B cell (primary cell): ENCODE measurements at places on chromosomes 13 and 19. TPM values are rescaled to one million over a fixed set of nuclear protein-coding genes. Genes with fewer than 3 reads are reported as not detected.
A peak's percentile ranks its signal among the peaks of the same experiment; 100 is the strongest.

GRCh38 chr13:27826379-27827353, 34.4 kb downstream of the GSX1 start:
- peak; percentile 79 for DNase-seq

DNA sequence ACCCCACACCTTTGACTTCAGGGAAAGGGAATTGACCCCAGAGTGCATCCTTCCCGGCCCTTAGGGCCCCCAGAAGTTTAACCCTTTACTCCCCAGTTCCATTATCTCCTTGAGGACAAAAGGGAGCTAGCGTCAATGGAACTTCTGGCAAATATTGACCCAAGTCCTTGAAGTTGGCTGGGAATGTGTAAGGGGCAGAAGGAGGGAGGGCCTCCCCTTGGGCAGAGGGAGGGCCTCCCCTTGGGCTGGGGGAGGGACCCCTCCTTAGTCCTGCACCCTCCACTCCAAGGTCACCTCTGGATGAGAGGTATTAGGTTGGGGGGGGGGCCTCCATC, 3.0 kb upstream of the TMEM59L start:
- no peak for DNase-seq

DNA sequence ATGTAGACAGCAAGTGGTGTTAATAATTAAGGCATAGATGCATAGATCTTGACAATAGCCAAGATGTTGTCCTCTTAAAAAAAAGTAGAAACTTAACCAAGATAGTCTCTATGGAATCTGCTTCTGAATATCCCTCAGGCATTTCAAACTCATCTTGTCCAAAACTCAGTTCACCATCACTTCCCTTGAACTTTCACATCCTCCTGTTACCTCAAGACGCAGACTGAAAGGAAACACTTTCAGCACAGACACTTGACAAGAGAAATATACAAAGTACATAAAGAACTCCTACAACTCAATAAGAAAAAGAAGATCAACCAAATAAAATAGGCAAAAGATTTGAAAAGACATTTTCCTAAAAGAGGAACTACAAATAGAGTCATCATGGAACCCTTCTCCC, 451.1 kb downstream of the FOXO1 start:
- DNase-seq = no peak

DNA sequence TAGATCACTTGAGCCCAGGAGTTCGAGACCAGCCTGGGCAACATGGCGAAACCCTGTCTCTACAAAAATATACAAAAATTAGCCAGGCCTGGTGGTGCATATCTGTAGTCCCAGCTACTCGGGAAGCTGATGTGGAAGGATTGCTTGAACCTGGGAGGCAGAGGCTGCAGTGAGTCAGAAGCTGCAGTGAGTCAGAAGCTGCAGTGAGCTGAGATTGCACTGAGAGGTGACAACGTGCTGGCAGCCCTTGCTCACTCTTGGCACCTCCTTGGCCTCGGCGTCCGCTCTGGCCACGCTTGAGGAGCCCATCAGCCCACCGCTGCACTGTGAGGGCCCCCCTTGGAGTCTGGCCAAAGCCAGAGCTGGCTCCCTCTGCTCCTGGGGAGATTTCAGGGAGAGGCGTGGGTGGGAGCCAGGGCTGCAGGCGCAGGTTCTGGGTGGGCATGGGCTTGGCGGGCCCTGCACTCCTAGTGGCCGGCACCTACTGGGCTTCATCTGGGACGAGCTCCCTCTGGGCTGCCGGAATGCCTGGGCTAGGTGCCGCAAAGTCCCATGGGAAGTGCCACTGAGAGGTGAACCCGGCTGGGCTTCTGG, 39.5 kb upstream of the RPL21 start:
- DNase-seq = no peak

- no peak for DNase-seq
Observed at GRCh38 chr19:2867025-2867991, at the start of gene ZNF556. Gene ZNF556, plus strand, starts transcription at chr19:2867335. Its CDS starts 87 bp downstream, at chr19:2867422.

DNA sequence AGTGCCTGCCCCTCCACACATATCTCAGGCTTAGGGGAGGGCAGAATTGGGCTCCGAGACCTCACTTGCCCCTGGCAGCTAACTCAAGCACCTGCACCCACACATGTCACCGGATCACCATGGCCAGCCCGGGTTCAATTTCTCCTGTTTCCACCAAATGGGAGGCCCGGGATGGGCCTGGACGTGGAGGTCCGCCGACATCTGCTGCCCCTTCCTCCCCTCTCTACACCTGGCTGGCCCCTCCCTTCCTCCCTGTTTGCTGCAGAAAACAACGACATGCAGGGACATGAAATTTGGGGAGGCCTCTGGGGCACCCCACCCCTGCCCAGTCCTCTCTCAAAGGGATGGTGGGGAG, 1.3 kb downstream of the PRKD2 start:
- no peak for DNase-seq

- DNase-seq = no peak
Observed at GRCh38 chr19:32675720-32676185, at the start of gene RGS9BP. Gene RGS9BP, plus strand, starts transcription at chr19:32675848. Its CDS starts 416 bp downstream, at chr19:32676264.

DNA sequence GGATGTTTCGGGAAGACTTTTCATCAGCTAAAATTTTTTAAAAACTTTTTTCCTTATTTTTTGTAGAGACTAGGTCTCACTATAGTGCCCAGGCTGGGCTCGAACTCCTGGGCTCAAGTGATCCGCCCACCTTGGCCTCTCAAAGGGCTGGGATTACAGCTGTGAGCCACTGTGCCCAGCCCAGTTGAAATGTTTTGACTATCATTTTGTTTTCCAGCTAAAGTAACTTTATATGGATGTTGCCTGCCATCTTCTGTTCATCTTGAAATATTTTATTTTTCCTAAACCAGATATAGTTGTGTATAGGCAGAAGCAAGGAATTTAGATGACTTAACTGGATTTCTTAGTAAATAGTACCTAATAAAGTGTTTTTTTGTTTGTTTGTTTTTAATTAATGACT, 7.0 kb downstream of the CAB39L start:
- DNase-seq = no peak

DNA sequence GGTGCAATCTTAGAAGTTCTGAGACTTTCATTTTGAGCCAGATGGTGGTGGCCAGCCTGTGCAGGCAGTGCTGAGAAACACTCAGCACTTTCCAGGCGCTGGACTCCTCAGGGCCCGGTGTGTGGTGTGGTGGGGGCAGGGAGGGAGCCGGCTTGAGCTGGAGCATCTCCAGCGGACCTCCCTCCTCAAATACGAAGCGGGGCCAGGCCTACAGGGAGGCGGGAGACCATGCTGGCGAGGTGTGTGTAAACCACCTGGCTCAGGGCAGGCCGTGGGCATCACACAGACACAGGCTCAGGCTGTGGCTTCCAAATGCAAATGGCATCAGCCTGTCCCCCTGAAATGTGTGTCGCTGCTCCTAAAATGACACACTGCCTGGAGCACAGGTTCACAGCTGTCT, 33.3 kb upstream of the RANBP3 start:
- DNase-seq = no peak

DNA sequence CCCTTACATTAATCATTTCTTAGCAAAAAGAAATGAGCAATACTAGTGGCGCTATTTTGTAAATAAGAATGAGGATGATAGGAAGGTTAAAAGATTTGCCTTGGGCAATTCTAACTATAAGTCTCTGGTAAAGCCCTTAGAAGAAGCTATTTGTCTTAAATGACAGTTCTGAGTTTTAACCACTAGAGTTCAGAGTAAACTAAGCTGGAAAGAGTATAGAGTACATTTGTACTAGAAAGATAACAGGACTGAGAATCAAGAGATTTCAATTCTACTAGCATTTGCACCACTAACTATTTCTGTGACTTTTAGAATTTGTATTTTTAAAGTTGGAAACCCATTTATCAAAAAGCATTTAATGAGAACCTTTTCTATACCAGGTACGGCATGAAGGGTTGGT, 750.3 kb downstream of the OLFM4 start:
- DNase-seq = no peak

- no peak for DNase-seq
Observed at GRCh38 chr13:24215732-24216131, 55.2 kb downstream of the SPATA13 start.

- no peak for DNase-seq
Observed at GRCh38 chr19:6724631-6725492, 4.4 kb upstream of the C3 start.

GRCh38 chr13:112902101-112902651, 66.8 kb upstream of the MCF2L start:
- no peak for DNase-seq

DNA sequence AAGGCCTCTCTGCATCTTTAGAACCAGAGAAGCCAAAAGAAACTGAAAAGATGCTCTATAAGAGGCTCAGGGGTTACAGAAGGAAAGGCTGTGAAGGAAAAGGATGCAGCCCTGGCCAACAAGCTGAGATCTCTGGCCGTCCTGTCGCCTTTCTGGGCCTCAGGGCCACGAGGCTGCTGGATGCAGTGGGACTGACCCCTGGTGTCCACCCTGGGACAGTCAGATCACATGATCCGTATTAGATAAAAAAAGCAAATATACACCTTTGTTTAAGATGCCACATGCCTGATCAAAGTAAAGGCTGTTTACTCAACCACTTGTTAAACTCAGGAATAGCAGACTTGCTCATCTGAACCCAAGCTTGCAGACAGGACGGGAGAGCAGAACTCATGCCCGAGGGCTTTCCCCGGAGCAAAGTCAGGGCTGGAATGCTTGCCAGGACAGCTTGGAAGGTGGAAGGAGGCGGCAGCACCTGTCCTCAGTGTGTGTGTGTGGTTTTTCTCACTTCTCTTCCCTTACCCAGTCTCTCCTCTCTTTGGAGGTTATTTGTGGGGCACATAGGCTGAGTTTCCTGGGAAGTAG, 206.5 kb upstream of the TSHZ3 start:
- no peak for DNase-seq

DNA sequence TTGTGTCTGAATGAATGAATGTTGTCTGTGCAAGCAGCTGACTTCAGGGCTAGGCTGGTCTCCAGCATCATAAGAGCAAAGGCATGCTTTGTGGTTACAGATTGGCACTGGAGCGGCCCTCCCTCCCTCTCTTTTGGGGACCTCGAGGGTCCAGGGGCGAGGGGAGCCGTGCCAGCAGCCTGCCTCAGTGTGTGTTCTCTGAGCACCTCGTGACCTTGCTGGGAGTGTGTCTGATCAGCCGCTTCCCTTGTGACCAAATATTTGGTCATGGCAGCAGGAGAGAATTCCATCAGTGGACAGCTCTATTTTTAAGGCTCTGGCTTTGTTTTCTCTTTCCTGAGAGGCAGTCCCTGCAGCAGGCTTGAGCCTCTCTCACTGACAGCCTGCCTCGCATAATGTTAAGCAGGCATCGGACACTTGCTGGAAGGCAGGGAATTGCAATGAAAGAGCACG, 329.7 kb downstream of the UQCRFS1 start:
- no peak for DNase-seq

DNA sequence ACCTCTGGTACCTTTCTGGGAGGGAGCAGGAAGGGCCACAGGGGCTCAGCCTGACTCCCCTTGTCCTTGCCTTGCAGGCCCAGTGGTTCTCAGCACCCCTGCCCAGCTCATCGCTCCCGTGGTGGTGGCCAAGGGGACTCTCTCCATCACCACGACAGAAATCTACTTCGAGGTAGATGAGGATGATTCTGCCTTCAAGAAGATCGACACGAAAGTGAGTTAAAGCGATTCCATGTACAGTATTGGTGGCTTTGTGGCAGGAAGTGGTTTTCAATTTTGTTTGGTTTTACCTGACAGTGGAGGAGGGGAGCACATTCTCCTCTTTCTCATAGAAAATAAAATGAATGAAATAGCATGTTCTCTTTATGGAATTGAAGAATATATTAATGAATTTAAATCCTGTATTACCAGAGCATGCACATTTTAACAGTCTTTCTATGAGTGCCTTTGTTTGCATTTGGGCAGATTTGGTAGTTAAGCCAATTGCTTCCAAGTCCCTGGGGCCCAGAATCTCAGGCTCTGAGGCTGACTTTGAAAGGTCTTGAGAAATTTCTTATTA, 4.1 kb downstream of the MAB21L1 start:
- no peak for DNase-seq

DNA sequence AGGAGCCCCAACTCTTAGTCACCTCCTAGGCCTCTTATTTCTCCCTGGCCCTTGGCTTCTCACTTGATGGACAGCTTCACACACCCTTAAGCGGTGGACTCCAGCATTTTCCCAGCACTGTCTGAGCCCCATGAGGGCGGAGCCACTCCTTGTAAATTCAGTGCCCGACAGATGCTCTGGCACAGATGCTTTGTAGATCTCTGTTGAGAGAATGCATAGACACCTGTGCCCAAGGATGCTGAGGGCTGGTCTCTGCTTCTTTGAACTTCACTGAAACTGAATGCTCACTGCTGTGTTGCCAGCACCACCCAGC, 3.3 kb downstream of the SYCN start:
- DNase-seq = no peak

DNA sequence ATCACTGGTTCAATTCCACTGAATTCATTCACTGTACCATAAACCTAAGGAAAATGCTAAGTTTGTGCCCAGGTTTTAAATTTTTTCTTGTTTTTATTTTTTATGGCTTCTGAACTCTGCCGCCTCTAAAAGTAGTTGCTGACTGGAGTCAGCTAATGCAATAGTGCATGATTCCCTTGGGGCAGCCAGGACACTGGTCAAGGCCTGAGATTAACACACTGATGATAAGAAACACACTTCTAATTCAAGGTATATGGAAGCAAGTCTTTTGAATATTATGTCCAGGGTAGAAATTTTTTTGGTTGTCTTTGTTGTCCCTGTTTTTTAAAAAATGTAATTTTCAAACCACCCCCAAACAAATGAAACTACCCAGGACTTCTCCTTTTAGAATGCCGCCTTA, 72.2 kb downstream of the CDADC1 start:
- DNase-seq = no peak

- DNase-seq = no peak
Observed at GRCh38 chr13:85427416-85427815, 371.8 kb downstream of the SLITRK6 start.

GRCh38 chr19:55811340-55811739, 20.5 kb downstream of the NLRP11 start:
- DNase-seq = no peak

C19orf67 gene
- not detected in 2 replicates for polyA plus RNA-seq

FLT1 gene
- 1.1 and 1.2 TPM in 2 replicates for polyA plus RNA-seq

TUBA3C gene
- polyA plus RNA-seq = not detected in 2 replicates

ACP7 gene
- not detected in 2 replicates for polyA plus RNA-seq

CCDC70 gene
- polyA plus RNA-seq = not detected in 2 replicates

CYP4F3 gene
- 0.03 TPM in 1 of 2 replicates, not detected in the other for polyA plus RNA-seq

TMEM147 gene
- 61.6 and 68.9 TPM in 2 replicates for polyA plus RNA-seq

ATXN8OS gene
- not detected in 2 replicates for polyA plus RNA-seq

AMER2 gene
- polyA plus RNA-seq = not detected in 2 replicates

PBX4 gene
- polyA plus RNA-seq = 6.0 and 11.7 TPM in 2 replicates
